ENCODE measurements at places on chromosomes 6 and 20. TPM values are rescaled to one million over a fixed set of nuclear protein-coding genes. Genes with fewer than 3 reads are reported as not detected.

SPACA1 gene
- total RNA-seq, result not detected

ZSCAN9 gene
- total RNA-seq, result 8.7 TPM

CCN5 gene
- not detected for total RNA-seq

C20orf144 gene
- not detected for total RNA-seq

ZC2HC1B gene
- total RNA-seq, result not detected

DDO gene
- not detected for total RNA-seq

TREML2 gene
- total RNA-seq, result not detected

TGIF2 gene
- total RNA-seq, result 9.4 TPM

C6orf141 gene
- total RNA-seq, result 11.3 TPM

RAET1G gene
- 41.3 TPM for total RNA-seq

SYCP2 gene
- 0.43 TPM for total RNA-seq

PCNA gene
- 66.0 TPM for total RNA-seq

THBS2 gene
- total RNA-seq, result 10.6 TPM

SNAP25 gene
- total RNA-seq, result not detected

HSPA1B gene
- 268 TPM for total RNA-seq

MDFI gene
- total RNA-seq, result 113 TPM

TTBK1 gene
- not detected for total RNA-seq

HSP90AB1 gene
- 475 TPM for total RNA-seq

GMDS gene
- total RNA-seq, result 13.9 TPM

CBLN4 gene
- total RNA-seq, result not detected

GTF3C6 gene
- 34.0 TPM for total RNA-seq

SAPCD1 gene
- total RNA-seq, result not detected

FAM209B gene
- not detected for total RNA-seq

PSORS1C2 gene
- not detected for total RNA-seq

DDX43 gene
- 0.48 TPM for total RNA-seq

HMGN3 gene
- 18.8 TPM for total RNA-seq

CST2 gene
- total RNA-seq, result not detected

CYB5R4 gene
- 3.6 TPM for total RNA-seq

ITCH gene
- 73.7 TPM for total RNA-seq

TRIM31 gene
- total RNA-seq, result not detected

CDYL gene
- 41.9 TPM for total RNA-seq

USP49 gene
- total RNA-seq, result 1.9 TPM

EYS gene
- total RNA-seq, result under 0.01 TPM
